ENCODE measurements at places on chromosomes 12 and 14. TPM values are rescaled to one million over a fixed set of nuclear protein-coding genes. Genes with fewer than 3 reads are reported as not detected.

CNIH1 gene
- total RNA-seq, result 56.8 TPM

ENDOU gene
- total RNA-seq, result not detected

CLEC9A gene
- not detected for total RNA-seq

POC1B gene
- total RNA-seq, result 76.3 TPM

SLC8A3 gene
- 1.1 TPM for total RNA-seq

EGLN3 gene
- 1.7 TPM for total RNA-seq

HOXC4 gene
- 1.3 TPM for total RNA-seq

PTGDR gene
- 3.8 TPM for total RNA-seq

BBS10 gene
- 3.1 TPM for total RNA-seq
